ENCODE measurements at places on chromosomes 7 and 10.

- peak; percentile 19 for DNase-seq
These were observed 98.9 kb downstream of the HERPUD2 start for GRCh38 chr7:35596061-35596460.

GRCh38 chr7:56609852-56610355 lies 493.7 kb upstream of the NUPR2 start:
- DNase-seq: no peak

- DNase-seq: no peak
These were observed 76.3 kb downstream of the CACNB2 start for GRCh38 chr10:18216482-18216881.

DNA sequence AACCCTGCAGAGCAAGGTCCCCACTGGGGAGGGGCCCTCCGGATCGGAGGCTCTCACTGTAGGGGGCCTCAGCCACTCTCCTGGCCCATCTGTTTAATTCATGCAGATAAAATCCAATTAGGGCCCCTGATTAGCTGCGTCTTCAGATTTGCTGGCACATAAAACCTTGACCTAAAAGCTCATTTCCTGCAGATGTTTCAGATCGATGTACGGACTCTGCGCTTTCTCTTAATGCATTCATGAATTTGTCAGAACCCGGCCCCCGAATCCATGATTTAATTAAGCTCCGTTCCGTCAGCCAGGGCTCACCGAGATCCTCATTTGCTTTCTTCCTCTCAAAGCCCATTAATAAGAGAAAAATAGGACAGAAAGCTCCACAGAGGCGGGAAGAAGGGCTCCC lies 40.0 kb upstream of the FOXL3 start:
- DNase-seq: no peak

GRCh38 chr10:3763035-3763456 lies 22.0 kb downstream of the KLF6 start:
- DNase-seq: no peak

DNA sequence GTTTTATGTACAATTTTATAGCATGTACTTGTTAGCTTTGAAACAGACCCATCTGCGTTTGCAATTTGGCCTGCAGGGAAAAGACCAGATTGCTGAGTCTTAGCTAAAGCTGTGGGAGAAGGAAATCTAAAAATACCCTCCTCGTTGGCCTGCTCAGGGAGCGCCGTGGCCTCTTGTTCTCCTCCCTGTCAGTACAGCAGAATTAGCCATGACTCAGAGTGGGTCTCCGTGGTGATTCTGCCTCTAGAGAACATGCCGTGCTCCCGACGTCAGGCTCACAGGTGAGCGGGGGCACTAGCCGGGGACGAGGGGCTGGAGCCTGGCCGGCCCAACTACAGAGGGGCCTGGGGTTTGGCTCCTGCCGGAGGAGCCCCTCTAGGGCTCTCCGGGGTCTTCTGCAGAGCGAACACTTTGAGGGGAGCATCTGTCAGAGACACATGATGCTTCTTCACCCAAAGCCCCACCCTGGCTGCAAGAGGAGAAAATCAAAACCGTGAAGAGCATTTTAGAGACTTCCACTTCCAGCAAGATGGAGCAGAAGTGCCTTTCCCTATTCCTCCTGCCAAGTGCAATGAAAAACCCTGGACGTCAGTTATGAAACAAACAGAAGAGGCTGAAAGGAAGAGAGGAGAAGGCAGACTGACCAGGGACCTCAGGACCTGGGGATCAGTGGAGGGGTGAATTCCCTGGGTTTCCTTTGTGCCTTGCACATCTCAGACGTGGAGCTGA lies 98.9 kb downstream of the LHPP start:
- DNase-seq: no peak

Data from HS-5 (cell line).